Karpas-422 (cell line): ENCODE measurements at places on chromosomes 1 and 21. TPM values are rescaled to one million over a fixed set of nuclear protein-coding genes. Genes with fewer than 3 reads are reported as not detected.

GRCh38 chr1:56202186-56202585 lies 377.2 kb downstream of the PLPP3 start:
- no peaks in the 10 kb centered on the region for H3K4me1 ChIP-seq
- no peaks in the 10 kb centered on the region for H3K36me3 ChIP-seq
- no peaks in the 10 kb centered on the region for H3K27me3 ChIP-seq
- no peak overlapping the region for H3K4me3 ChIP-seq

DNA sequence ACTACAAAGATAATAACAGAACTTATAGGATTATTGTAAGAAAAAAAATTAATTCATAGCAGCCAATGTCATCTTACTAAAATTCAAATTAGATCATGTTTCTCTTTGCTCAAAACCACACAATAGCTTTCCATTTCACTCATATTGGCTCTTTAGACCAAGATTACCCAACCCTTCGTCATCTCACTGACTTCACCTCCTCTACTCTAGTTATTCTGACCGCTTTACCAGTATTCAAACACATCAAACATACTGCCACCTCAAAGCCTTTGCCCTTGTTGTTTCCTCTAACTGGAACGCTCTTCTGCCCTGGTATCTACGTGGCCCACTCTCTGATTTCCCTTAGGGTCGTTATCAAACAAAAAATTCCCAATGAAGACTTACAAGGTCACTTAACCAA lies 1.7 kb downstream of the ANGPTL3 start:
- no peak overlapping the region for H3K4me3 ChIP-seq
- no peaks in the 10 kb centered on the region for H3K27me3 ChIP-seq
- H3K27ac ChIP-seq = no peak overlapping the region

DNA sequence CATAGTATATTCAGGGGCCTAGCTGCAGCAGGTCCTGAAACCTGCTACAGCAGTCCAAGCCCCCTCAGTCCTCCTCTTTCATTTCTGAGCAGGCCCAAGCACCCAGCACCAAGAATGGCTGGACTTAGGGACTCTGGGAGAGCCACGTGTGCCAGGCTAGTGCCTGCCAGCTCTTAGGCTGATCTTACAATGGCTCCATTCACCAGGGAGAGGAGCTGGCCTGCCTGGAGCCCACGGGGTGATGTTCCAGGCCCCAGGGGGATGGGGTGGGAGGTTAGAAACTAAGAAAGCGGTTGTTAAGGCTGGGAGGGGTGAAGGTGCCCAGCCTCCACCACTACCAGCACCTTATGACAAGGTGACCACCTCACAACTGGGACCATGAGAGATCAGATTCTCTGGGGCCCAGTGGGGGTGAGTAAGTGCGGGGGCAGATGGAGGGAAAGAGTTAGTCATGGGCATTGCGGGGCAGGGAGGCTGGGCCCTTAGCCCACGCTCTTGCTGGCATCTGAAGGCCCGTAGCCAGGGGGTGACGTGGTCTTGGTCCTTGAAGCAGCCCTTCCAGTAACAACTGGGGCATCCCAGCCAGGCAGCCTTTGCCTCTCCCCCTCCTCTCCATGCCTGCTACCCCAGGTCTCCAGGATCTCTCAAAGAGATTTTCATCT lies 30.3 kb upstream of the CLIC4 start:
- DNase-seq = no peak
- no peaks in the 10 kb centered on the region for H3K36me3 ChIP-seq
- H3K27me3 ChIP-seq = no peaks in the 10 kb centered on the region
- H3K4me3 ChIP-seq = no peak overlapping the region

GRCh38 chr1:208078752-208079151 lies 165.4 kb downstream of the PLXNA2 start:
- H3K4me3 ChIP-seq = no peak overlapping the region
- no peaks in the 10 kb centered on the region for H3K4me1 ChIP-seq
- DNase-seq = no peak
- no peak overlapping the region for H3K27ac ChIP-seq
- H3K27me3 ChIP-seq = no peaks in the 10 kb centered on the region

The HTR6 gene
- total RNA-seq = not detected in 2 replicates

The LAMC2 gene
- not detected in 2 replicates for total RNA-seq

The NR1I3 gene
- not detected in 2 replicates for total RNA-seq
